ENCODE measurements at places on chromosomes 7 and 10.

- DNase-seq, result no peak
Observed at GRCh38 chr7:5646846-5647245, 134.6 kb downstream of the RNF216 start.

DNA sequence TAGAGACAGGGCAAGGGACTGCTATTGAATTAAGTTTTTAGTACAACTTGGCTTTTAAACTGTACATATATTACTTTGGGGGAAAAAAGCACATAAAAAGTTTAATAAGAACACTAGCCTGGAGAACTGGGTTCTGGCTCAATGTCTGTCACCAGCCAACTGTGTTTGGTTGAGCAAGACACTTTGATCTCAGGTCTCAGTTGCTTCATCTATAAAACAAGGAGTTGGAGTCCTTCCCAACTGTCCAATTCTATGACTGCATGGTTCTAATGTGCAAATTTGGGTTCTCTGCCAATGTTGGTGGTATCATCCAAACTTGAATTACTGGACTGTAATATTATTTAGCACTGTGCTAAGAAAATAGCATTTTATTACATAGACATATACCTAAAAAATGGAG, 50.3 kb downstream of the ATXN7L1 start:
- DNase-seq, result no peak

DNA sequence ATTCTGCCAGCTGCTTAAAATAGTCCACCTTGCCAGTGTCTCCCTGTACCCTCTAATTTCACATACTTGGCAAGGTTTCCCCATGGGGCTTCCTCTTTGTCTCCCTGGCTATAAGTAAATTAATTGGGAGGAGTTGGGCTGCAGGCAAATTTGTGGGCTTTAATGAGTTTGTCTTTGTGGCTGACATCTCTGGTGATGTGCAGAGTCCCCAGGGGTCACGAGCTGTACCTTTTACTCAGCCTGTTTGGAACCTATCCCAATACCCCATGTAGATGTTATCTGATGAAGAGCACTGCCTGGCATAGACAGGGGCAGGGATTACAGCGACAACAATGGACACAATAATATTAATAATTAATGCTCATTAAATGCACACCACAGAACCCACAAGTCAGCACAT, 132.5 kb downstream of the SLIT1 start:
- DNase-seq, result no peak

DNA sequence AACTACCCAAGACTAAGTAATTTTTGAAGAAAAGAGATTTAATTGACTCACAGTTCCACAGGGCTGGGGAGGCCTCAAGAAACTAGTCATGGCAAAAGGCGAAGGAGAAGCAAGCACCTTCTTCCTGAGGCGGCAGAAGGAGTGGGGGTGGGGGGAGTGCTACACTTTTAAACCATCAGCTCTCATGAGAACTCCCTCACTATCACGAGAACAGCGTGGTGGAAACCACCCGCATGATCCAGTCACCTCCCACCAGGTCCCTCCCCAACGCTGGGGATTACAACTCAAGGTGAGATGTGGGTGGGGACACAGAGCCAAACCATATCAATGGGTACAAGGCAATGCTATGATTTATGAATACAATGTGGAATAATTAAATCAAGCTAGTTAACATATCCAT, 241.9 kb downstream of the PTPRN2 start:
- DNase-seq, result no peak

- DNase-seq, result no peak
Observed at GRCh38 chr7:121744877-121745276, 128.1 kb upstream of the PTPRZ1 start.

DNA sequence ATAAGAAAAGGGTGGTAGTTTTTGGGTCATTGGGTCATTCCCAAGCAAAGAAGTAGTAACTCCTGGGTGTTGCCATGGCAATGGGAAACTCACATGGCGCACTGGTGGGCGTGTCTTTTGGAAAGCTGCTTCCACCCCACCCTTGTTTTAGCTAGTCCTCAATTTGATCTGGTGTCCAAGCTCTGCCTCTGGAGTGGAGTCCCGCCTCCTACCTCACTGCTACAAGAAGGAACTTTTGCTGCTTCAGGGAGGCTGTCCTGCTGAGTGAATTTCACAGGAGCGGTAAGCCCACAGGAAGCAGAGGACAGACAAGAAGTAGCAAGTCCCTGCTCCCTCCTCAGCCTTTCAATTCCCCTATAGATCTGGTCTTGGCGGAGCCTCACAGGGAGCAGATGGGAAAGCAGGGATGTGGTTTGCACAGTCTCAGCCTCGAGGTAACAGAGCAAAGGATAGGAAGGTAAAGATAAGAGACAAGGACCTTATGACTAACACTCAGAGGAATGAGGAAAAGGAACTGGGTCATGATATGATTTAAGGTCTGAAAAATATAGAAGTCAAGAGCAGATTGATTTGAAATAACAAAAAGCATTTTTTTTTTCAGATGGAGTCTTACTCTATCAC, 700.3 kb downstream of the TNS3 start:
- no peak for DNase-seq

- DNase-seq, result no peak
Observed at GRCh38 chr10:28730031-28730778, 52.9 kb downstream of the BAMBI start.

GRCh38 chr7:144057954-144058353, 9.2 kb downstream of the OR2A5 start:
- DNase-seq, result no peak

- DNase-seq, result no peak
Observed at GRCh38 chr7:127650847-127651555, 993 bp upstream of the SND1 start.

DNA sequence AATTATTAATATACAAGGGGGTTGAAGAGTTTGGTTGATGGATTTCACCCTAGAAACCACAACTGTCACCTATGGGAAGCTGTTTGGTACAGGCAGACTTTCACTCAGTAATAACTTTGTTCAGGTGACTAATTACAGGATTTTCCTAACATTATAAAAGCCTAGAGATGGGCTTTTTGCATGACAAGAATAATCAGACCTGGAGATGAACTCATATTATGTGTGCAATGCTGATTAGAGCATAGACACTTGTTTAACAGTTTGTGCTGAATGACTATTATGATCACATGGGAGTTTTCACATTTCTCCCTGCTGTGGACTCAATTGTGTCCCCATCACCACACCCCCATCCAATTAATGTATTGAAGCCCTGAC, 90.2 kb upstream of the STEAP4 start:
- no peak for DNase-seq

DNA sequence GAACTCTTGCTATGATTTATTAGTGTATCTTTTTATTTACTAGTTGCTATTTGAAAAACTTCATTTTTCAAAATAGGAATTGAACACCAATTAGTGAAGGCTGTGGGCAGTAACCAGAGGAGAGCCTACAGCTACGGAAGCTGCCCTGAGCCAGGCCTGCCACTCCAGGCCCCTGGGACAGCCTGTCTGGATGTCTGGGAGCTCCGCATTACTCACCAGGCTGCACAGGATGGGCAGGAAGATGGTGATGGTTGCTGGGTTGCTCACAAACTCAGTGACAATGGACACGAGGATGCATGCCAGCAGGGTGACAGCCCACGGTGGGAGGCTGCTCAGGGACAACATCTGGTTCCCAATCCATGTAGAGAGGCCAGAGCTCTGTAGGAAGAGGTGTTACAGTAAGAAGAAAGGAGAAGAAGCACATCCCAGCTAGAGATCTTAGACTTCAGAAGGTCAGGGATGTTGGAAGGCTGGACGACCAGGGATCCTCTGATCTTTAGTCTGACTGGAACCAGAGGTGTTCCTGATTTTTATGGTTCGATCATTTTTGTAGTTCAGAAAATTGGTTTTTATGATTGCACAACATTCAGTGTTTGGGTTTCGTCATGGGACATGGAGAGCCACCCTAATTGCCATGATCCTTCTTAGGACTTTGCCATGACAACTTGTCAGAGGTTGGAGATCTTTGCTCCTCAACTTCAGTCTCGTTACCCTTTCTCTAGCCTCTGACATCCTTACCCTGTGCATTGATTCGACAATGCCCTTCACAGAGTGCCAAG, 23.2 kb downstream of the STMP1 start:
- no peak for DNase-seq

GRCh38 chr7:43220250-43220649, 107.8 kb downstream of the HECW1 start:
- no peak for DNase-seq

GRCh38 chr10:104259999-104260774, 5.5 kb downstream of the GSTO1 start:
- DNase-seq, result no peak

GRCh38 chr7:102889851-102890250, 22.9 kb upstream of the LRRC17 start:
- no peak for DNase-seq

- no peak for DNase-seq
Observed at GRCh38 chr7:157096286-157097055, 42.3 kb upstream of the UBE3C start.

DNA sequence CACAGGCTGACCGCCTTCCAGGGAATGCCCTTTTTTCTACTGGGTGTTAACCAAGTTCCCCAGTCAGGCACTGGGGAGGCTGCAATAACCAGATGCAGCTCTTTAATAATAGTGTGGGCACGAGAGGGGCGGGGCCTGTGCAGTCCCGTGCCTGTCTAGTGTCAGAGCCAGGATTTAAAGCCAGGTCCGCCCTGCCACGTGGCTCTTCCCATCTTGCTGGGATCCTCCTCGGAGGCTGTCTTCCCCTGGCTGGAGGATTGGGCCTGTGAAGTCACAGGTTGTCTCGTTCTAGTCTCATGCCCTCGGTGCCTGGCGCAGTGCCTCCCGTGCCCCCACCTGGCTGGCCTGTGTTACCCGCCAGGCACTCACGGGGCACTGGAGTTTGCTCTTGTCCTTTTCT, 25.2 kb downstream of the TMEM120A start:
- DNase-seq, result no peak
